ENCODE measurements at places on chromosomes 4 and X.
A peak's percentile ranks its signal among the peaks of the same experiment; 100 is the strongest.

DNA sequence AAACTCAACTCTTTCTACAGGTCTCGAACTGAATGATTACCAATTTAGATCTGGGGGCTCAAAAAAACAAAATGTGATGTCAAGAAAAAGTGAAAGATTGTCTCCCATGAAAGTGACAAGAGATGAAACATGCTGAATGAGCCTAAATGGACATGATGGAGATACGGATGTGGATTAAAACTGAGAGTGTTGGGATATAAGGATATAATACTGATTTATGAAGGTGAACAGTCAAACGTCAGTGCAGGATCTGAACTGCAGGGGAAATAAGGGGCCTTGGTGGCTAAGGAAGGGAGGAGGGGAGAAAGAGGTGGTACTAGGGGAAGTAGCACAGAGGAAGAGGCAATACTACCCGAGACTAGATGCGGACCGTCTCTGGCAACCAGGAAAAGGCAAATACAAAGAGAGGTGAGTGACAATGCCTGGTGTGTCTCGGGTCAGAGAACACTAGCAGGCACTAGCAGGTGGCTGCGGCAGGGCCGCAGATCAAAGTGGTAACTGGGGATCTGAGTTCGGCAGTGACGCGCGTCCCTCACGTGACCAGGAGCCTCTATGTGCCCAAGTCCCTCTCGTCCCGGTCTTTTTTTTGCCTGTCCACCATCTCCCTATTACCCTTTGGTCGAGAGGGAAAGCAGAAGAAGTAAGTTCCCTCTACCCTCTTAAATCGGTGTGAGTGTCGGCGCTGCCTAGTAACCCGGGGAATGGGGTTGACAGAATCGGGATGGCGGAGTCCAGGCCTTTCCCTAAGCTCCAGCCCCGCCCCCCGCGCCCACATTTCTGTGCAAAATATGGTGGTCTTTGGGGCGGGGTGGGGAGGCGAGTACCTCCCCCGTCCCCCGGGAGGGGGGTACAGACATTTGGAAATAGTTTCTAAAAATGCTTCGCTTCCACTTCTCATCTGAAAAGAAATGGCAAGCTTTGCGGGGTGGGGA, at the start of gene TCEAL1:
TSS of gene TCEAL1 (plus strand) at position 590 of the 932 bp plus-strand sequence. CDS start 942 bp downstream, outside the sequence.
- peak; percentile 44 for DNase-seq

GRCh38 chr4:168724243-168724642, 227.4 kb downstream of the PALLD start:
- no peak for DNase-seq

- DNase-seq = no peak
Measured at GRCh38 chrX:130083656-130084382, 26.5 kb downstream of the ELF4 start.

DNA sequence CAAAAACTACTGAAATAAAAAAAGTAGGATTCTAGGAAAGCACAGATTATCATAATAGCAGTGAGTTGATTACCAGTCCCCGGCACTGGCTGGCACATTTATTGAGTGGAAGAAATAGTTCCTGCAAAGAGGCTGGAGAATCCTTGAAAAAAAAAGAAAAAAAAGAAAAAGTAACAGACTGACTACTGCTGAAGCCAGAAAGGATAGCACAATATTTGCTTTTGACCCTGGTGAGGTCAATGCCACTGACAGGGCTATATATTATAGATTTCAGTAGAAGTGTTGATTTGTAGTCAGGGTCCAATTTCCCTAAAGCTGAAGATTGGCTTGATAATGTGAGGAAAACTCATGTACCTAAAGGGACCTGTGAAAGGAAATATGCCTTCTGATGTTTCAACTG, 64.7 kb downstream of the NDNF start:
- DNase-seq = no peak

GRCh38 chrX:36849407-36849806, 158.8 kb upstream of the FAM47C start:
- DNase-seq = no peak

GRCh38 chr4:40058854-40059253, 2.2 kb downstream of the N4BP2 start:
- DNase-seq = no peak

DNA sequence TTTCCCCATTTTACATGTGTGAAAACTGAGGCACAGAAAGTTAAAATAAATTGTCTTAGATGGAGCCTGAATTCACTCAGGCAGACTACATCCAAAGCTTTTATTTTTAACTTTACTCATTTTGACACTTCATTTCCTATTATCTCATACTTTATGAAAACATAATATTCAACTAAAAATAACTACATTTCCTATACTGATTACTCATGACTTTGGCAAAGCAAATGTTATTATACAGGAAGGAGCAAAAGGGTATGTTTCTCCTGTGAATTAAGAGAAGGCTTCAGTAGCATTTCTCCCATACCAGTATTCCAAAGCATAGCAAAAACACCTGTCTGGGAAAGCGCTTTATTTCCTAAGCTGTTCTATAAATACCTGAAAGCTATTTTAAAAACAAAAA, 178.6 kb downstream of the ADAMTS3 start:
- DNase-seq = no peak

All from MG63 (cell line).